PC-3 (cell line): ENCODE measurements at places on chromosomes 1 and 21. TPM values are rescaled to one million over a fixed set of nuclear protein-coding genes. Genes with fewer than 3 reads are reported as not detected.

NBPF10 gene
- total RNA-seq, result 1.4 and 1.5 TPM in 2 replicates

CD53 gene
- not detected in 2 replicates for total RNA-seq

OR2T33 gene
- total RNA-seq, result 0.18 TPM in 1 of 2 replicates, not detected in the other

GREM2 gene
- total RNA-seq, result not detected in 2 replicates

SPRR5 gene
- total RNA-seq, result not detected in 2 replicates

DCDC2B gene
- total RNA-seq, result not detected in 2 replicates

URB2 gene
- 24.0 and 26.2 TPM in 2 replicates for total RNA-seq
